ENCODE measurements at places on chromosomes 3 and 15.

GRCh38 chr15:59447367-59447766, 9.4 kb downstream of the FAM81A start:
- DNase-seq: no peak

- DNase-seq: no peak
Measured at GRCh38 chr15:90248789-90249202, 560 bp upstream of the TTLL13 start.

- no peak for DNase-seq
Measured at GRCh38 chr3:136626493-136626892, 125.7 kb downstream of the STAG1 start.

GRCh38 chr3:112881891-112882290, 35.2 kb upstream of the CD200R1L start:
- DNase-seq: no peak

GRCh38 chr15:72239652-72240051, 8.7 kb upstream of the PKM start:
- DNase-seq: no peak

DNA sequence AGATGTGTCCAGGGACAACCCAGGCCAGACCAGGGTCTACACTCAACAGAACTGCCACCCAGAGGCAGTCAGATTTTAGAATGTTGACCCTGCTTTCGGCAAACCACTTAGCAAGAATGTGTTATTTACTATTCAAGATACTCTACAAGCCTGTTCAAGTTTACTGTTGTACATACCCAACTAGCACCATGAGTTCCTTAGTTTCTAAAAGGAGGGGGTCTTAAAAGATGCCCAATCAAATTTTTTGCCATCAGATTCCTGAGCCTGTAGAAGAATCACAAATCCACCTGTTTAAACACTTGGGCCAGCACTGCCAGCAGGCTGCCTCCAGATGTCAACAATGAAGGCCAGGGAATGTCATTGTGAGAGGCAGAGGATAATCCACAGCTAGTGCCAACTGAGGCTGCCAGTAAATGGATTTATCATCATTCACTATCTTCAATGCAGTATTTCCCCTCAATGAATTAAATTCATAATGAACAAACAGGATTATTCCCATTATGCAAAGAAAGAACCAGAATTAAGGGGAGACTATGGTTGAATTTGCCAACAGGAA, 43.5 kb upstream of the SNRPA1 start:
- no peak for DNase-seq

DNA sequence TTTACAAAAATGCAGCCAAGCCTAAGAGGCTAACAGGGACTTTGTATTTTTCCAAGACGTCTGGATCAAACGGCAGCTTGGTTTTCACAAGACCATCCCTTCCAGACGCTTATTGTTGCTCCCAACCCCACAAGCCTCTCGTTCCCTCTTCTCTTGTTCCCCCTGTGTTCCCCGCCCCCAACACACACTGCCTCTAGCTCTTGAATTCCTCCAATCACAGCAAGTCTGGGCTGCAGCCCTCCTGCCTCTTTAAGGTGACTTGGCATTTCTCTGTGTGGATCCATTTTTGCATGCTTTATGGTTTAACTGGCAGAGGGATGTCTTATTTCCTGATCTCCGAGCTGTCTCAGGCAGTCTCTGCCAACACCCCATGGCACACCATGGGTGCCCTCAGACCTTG, 182.2 kb downstream of the ABHD5 start:
- DNase-seq: no peak

DNA sequence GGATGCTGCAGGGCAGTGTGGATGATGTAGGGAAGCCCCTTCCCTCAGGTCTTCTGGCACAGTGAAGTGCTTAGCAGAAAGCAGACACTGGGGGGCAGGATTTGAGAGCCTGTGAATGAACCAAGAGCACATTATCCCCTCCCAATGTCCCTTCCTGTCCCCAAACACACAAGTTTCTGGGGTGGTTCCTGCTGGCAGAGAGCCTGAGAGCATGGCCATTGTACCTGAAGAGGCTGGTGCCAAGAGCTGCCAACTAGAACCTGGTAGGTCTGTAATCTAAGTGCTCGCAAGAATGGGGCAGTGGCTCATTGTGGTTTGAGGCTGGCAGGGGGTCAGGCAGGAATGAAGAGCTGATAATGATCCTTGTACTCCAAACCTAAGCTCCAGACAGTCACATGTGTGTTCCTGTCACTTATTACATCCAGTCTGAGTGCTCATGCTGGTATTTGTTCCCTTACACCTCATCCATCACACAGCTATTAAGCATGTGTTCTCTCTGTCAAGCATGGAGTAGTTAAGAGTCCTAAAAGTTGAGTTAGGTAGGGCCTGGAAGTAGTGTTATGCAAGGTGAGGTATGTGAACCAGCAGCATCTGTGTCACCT, 6.7 kb upstream of the CCR1 start:
- DNase-seq: peak; percentile 44

DNA sequence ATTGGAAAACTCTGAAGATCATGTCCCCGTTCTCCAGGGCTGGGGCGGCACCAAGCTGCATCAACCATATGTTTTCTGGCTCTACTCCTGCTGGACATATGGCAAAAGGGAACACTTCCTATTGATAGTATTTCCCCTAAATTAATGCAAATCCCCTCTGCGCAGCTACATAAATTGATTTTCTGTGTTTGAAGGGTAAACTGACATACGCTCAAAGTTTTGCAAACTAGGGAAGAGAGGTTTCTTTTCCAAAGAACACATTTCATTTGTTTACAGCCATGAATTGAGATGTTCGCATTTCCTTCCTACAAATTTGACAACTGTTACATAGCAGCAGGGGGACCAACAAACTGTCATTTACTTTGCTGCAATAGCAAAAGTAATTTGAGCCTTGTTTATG, 35.9 kb downstream of the CTXND1 start:
- no peak for DNase-seq

All from GM20000 (cell line).